ENCODE measurements at places on chromosomes 5 and 9.

GRCh38 chr9:125387861-125388524, 126.4 kb downstream of the GAPVD1 start:
- no peak for DNase-seq

- no peak for DNase-seq
Measured at GRCh38 chr5:1231354-1231905, 6.2 kb downstream of the SLC6A18 start.

DNA sequence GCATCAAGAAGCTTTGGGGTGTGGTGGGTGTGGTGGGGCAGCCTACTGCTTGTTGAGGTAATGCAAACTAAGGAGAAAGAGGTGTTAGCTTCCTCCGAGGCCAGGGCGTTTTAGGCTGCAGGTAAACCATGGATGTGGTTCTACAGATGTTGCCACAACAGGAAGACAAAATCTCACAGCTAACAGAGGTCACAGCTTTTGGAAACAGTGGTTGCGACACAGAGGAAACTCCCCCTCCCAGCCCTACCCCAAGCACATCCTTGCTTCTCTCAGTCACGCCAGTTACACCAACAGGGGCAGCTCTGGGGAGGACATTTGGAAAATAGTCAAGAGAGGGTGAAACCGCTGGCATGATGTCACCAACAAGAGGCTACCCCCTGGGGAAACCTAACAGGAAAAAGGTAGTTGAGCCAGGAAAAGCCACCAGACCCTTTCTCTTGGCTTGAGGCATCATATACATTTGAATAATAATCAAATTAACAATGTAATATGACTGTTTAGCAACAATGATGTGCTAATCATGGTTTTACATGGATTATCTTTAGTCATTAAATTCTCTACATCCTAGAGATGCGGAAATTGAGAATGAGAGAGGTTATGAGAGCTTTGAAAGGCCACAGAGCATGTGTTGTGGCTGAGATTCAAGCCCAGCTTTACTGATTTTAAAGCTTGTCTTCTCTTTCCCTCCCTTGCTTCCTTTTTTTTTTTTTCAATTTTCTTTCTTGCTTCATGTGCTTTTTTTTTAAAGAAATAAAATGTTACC, 82.2 kb upstream of the IL12B start:
- DNase-seq: peak; percentile 32

- no peak for DNase-seq
Measured at GRCh38 chr9:33294670-33295432, 4.5 kb downstream of the NFX1 start.

DNA sequence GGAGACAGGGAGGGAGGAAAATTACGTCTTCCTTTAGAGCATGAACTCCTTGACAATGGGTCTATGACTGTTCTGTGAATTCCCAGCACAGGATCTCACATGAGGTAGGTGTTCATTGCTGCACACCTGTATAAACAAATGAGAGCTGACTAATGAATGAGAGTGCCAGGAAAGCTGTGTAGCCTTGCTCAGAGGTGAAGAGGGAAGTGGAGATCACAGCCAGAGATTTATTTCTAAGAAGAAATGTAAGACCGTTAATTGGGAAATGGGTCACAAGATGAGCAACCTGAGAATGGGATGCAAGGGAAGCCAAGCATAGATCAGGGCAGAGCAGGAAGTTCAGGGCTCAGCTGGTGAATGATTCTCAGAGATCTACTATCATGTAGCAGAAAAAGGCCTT, 295.1 kb downstream of the CDK5RAP2 start:
- DNase-seq: no peak

DNA sequence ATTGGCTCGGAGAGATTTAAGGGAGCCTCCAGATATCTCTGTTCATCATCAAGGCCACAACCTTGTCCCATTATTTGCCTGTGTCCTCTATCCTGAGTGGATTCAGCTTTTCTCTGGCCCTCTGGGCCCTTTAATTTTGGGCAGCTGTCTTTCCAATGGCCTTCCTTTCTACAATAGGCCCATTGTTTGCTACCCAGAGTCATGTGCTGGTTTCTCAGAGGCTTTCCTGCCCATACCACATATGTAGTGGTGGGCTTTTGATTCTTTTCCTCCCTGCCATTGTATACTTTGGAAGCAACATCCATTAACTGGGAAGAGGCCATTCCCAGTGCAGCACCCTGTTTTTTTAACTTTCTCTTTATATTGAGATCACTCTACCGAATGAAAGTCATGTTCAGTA, 233.9 kb upstream of the SGCD start:
- DNase-seq: no peak

Data from hematopoietic multipotent progenitor cell treated with erythropoietin and hydrocortisone succinate and interleukin-3 and kit ligand, for 6 days (in vitro differentiated cells).